Peyer's patch (tissue), 4 donors: ENCODE measurements at places on chromosomes 6 and 20.

DNA sequence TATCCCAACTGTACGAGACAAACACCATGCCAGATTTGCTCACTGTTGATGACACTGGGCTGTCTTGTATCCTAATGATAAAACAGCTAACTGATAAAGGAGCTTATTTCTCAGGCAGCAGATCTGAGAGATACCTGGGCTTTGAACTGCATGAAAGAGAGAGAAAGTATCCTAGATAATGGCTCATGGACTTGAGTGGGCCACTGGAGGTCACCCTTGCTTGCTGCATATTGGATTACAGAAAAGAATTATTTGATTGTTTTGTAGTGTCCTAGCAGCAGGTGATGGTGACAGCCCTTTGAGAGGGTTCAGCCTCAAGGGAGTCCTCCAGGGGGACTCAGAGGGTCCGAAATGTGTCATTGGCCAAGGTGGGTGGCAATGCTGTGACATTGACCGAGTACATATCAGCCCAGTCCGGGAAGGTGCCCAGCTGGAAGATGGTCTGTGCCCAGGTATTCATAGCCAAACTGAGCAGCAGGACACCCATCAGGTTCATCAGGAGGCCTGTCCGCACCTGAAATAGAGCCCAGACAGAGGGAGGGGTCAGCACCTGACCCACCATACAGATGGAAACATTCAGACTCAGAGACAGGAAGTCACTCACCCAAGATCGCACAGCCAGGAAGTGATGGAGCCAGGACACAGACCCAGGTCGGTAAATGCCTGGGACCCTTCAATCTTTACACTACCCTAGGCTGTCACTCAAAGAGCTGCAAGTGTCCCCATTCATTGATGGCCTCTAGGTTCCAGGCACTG is 9.4 kb upstream of the OCSTAMP start:
- no peaks in the 10 kb centered on the region for H3K36me3 ChIP-seq
- no peaks in the 10 kb centered on the region for H3K4me1 ChIP-seq
- H3K4me3 ChIP-seq: no peak overlapping the region

DNA sequence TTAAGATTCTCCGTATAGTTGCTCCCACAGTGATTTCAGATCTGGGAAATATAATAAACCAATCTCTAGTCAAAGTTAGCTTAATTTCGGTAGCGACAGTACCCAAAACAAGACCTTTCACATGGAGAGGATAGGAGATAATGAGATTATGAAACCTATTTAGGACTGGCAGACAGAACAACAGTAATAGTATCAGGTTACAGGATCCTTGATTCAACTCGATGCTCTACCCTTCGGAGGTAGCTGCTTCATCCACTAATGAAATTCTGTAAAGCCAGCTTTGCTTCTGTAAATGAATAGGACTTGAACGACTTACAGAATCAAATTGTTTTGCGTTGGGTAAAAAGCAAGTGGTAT is 534 bp upstream of the AKIRIN2 start:
- no peaks in the 10 kb centered on the region for H3K36me3 ChIP-seq
- peak overlapping the region; percentile 96 for H3K27ac ChIP-seq
- H3K4me3 ChIP-seq: peak overlapping the region; percentile 94
- H3K27me3 ChIP-seq: no peaks in the 10 kb centered on the region
- no peak for DNase-seq

DNA sequence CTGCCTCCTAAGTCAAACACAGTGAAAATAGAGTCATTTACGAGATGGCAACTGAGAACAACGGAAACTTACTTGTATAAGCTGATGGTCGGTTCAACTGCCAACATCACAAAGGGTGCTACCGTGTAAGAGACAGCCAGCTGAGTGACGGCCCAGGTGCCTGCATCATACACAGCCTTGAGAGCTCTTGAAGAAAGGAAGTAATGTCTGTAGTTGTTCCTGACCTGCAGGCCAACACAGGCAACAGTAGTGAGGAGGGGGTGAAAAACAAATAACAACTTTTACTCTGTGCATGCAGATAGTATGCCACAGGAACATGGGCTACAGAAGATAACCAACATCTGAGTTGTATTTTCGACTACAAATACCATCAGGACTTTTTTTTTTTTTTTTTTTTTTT is 102.7 kb downstream of the MBOAT1 start:
- no peak overlapping the region for H3K4me3 ChIP-seq
- no peaks in the 10 kb centered on the region for H3K27me3 ChIP-seq
- no peak overlapping the region for H3K27ac ChIP-seq
- no peaks in the 10 kb centered on the region for H3K4me1 ChIP-seq
- DNase-seq: no peak
- peaks cover 68% of the 10 kb centered on the region for H3K36me3 ChIP-seq

- no peak for DNase-seq
- no peak overlapping the region for H3K4me3 ChIP-seq
- no peaks in the 10 kb centered on the region for H3K36me3 ChIP-seq
- H3K27ac ChIP-seq: no peak overlapping the region
Observed at GRCh38 chr6:48068278-48069251, 42.4 kb downstream of the PTCHD4 start.

DNA sequence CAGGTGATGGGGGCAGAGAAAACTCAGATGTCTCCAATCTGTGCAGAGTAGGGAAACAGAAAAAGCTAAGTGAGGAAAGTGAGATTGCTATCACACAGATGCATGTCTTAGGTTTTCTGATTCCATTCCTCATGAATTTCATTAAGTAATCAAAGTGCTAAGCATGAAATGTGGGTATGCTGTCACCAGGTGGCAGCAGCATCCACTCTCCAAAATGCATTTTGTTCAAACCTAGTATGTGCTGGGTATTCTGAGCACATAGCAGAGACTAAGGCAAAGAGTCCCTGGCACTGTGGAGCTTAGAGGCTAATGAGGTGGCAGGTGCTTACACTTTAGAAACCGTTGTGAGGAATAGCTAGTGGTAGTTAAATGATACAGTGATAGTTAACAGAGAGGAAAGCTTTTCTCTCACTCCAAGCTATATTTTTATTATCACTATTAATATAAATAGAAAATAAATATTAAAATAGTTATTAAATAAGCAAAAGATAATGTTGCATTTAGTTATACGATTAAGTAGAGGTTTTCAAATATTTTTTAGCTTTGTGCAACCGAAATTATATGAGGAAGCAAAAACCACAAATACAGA is 179.5 kb downstream of the CDH26 start:
- H3K4me1 ChIP-seq: no peaks in the 10 kb centered on the region
- H3K27ac ChIP-seq: no peak overlapping the region
- peak; percentile 53 for DNase-seq
- H3K36me3 ChIP-seq: no peaks in the 10 kb centered on the region

- no peak for DNase-seq
- H3K27me3 ChIP-seq: no peaks in the 10 kb centered on the region
- peak overlapping the region; percentile 96 for H3K27ac ChIP-seq
- no peak overlapping the region for H3K4me3 ChIP-seq
Observed at GRCh38 chr20:62792182-62792939, 3.9 kb upstream of the MRGBP start.

DNA sequence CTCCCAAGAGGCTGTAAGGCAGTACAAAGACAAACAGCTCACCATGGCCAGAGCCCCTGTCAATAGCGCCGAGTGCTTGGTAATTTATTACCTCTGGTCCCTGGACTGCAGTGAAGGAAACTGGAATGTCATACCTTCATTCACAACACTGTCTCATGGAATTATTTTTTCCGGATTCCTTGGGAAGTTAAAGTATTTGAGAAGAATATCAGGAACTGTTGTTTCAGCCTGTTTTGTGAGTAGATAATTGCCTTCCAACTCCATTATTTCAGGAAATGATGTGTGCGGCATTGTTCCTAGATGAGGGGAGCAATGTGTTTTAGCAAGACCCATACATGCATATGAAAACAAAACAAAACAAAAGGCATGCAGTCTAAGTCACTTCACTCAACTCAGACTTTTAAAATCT is 64.0 kb downstream of the BLOC1S5 start:
- no peak overlapping the region for H3K4me3 ChIP-seq
- no peak overlapping the region for H3K27ac ChIP-seq
- no peaks in the 10 kb centered on the region for H3K27me3 ChIP-seq
- H3K36me3 ChIP-seq: no peaks in the 10 kb centered on the region
